Placental pericyte (primary cell): ENCODE measurements at places on chromosomes 4 and X. TPM values are rescaled to one million over a fixed set of nuclear protein-coding genes. Genes with fewer than 3 reads are reported as not detected.

S100P gene
- not detected in 2 replicates for total RNA-seq

RHOH gene
- total RNA-seq, result 0.44 TPM in 1 of 2 replicates, not detected in the other

CENPE gene
- 0.88 and 30.6 TPM in 2 replicates for total RNA-seq

ATOH1 gene
- not detected in 2 replicates for total RNA-seq

IL2 gene
- not detected in 2 replicates for total RNA-seq

TNIP2 gene
- 47.1 and 48.0 TPM in 2 replicates for total RNA-seq

PGM2 gene
- total RNA-seq, result 10.5 and 27.5 TPM in 2 replicates

SLC6A14 gene
- total RNA-seq, result not detected in 2 replicates

NIPAL1 gene
- 0.66 and 1.6 TPM in 2 replicates for total RNA-seq
